ENCODE measurements at places on chromosomes 2 and 18.

DNA sequence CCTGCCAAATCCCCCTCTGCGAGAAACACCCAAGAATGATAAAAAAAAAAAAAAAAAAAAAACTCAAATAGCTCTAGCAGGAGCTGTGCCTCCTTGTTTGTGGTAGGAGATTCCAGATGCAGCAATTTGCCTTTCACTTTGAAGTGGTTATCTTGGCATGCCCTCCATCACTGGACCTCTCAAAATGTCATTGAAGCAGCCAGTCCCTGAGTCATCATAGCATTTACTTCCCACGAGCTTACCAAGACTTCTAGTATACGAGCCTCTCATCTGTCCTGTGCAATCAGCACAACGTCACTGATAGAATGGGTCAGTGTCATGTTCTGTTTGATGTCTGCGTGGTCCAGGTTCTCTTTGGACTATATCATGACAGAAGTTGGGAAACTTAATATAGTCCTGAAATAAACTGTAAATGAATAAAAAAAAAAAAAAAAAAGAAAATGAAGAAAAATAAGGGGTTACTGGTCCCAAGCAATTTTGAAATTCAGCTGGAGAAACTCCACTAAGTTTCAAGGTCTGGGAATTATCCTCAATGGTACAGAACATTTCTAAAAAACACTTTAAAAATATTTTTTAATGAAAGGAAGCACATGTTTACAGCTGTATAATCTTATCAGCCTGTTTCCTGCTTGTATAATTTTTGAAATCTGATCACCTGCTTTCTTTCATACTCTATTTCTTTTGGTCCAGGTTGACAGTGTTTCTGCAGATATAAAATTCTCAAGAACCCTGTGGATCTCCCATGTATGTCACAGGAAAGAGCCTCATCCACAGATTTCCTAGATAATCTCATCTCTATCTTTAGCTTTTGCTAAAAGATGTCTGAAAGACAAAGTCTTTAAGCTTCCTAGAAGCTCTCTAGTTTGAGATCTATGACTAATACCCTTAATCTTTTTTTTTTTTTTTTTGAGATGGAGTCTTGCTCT lies 74.1 kb upstream of the EHBP1 start:
- DNase-seq = no peak

- no peak for DNase-seq
Measured at GRCh38 chr2:54897420-54898310, 152.6 kb downstream of the RTN4 start.

GRCh38 chr2:66461664-66462500 lies 27.0 kb downstream of the MEIS1 start:
- DNase-seq = no peak

DNA sequence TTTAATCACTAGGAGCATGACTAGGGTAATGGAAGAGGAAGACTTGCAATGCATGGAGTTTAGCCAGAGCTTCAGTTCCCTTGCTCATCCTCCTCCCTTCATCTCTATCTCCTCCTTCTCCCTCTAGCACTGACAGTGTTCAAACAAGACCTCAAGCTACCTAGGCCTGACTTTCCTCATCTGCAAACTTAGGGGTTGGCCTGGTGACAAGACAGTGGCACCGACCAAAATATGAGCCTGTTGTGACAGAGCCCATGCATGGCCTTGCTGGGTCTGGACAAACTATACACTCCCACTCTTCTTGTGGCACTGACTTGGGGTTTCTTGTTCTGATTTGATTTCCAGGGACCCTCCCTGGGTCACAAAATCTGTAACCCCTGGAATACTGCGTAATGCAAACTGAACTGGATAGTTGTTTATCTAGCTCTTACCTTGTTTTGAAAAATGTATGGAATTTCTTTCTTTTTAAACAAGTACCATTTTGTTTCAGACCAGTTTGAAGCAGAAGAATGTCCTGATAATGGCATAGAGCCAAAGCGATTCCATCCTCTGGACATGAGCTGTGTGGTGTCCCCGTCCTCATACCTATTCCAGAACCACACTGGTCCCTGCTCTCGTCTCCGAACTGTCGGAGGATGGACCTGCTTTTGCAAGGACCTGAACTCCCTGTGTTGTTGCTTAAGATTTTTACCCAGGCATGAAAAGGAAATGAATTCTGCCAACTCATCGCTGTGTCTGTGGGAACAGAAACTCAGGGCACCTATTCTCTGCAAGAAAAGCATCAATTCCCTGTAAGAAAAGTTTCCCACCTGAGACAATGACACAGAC lies 33.4 kb upstream of the PPP4R1 start:
- no peak for DNase-seq

DNA sequence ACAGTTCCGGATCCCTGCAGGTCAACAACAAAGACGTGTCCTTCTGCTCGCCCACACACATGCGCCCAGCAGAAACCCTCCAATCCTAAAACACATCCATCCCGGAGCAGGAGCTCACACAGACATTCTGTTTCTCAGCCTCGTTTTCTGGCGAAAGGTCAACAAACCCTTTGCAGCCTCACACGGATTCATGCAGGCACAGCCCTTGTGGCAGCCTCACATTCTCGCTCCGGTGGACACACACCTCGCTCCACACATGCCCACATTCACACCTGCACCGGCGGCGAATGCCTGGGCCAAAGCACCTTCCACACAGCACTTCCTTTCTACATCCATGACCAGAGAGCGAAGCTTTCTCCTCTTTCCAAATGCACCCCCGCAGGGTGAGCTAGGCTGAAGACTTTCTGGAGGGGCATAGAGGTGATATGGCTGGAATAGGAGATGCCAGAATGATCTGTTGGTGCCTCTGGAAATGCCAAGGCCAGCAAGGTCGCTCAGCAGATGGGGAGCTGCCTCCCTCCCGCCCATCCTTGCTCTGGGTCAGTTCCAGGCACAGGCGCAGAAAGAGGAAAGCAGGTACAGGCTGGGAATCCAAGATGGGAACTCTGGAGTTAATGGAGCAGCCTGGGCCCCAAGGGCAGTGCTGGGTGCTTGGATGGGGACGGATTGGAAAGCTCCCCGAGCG lies 88.8 kb downstream of the CELF4 start:
- no peak for DNase-seq

Data from esophagus squamous epithelium (tissue), 5 donors.